Daoy (cell line): ENCODE measurements at places on chromosomes 4 and X.
A peak's percentile ranks its signal among the peaks of the same experiment; 100 is the strongest.

- no peak for DNase-seq
These were observed 455.0 kb downstream of the STIM2 start for GRCh38 chr4:27315625-27316024.

DNA sequence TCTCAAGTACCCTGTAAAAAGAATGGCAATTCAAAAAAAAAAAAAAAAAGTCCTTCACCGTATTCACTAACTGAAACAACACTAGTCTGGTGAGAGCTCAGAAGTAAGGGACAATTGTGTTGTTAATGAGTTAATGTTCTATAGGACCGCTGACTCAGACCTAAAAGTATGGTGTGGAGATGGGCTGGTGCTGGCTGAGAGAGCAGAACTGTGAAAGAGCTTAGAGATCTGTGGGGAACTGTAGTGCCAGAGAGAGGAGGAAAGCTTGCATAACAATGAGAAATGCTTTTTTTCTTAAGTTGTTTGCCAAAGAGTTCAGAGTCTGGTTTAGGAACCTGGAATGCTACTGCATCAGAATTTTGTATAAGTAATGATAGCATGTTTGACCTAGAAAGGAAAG is 65.1 kb downstream of the LHFPL1 start:
- no peak for DNase-seq

DNA sequence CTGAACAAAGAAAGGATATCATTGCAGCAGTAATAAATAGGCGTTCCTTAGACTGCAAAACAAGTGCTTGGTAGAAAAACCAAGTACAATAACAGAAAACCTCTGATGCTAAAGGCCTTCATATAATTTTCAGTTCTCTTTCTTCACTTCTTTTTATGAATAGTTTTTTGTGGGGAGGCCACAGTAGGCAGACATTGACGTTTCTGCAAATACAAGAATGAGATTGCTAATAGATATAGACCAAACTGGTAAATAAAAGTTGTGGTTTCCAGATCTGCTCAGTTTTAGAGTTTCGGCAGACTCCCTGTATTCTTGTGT is 57.0 kb upstream of the RAP1GDS1 start:
- DNase-seq, result no peak

- no peak for DNase-seq
These were observed 181.5 kb downstream of the ZIC3 start for GRCh38 chrX:137747244-137748043.

DNA sequence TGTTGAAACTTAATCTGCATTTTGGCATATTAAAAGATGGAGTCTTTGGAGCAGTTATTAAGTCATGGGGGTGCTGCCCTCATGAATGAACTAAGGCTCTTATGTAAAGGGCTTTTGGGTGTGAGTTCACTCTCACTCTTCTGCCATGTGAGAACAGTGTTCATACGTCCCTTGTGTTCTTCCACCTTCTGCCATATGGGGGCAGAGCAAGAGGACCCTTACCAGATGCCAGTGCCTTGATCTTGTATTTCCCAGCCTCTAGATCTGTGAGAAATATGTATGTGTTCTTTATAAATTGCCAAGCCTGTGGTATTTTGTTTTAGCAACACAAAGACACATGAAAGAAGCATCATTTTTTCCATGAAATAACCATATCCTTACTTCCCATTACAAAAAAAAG is 213.9 kb downstream of the SPOCK3 start:
- no peak for DNase-seq

DNA sequence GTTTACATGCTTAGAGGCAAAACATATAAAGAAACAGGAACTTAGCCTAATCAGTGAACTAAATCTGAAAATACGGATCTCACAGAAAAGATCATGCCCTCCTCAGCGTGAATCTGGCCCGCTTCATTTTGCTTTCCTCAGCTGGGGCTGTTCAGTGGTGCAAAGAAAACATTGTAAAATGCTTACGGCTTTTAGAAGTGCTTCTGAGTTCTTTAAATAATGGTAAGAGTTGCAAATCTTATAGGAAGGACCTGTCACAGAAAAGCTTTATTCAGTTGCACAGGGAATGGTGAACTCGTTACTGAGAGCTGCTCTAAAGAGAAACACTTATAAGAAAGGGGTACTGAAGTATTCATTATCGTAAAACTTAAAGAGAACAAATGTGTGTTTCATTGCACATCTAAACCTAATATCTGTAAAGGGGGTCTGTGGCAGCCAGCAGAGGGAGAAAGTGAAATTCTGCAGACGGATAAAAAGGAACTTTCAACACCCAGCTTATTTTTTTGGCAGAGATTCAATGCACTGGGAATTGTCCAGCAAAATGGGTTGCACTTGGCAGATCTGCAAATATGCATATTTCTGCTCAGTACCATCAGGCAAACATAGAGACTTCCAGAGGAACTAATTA is 139.2 kb upstream of the ANK2 start:
- DNase-seq, result no peak

DNA sequence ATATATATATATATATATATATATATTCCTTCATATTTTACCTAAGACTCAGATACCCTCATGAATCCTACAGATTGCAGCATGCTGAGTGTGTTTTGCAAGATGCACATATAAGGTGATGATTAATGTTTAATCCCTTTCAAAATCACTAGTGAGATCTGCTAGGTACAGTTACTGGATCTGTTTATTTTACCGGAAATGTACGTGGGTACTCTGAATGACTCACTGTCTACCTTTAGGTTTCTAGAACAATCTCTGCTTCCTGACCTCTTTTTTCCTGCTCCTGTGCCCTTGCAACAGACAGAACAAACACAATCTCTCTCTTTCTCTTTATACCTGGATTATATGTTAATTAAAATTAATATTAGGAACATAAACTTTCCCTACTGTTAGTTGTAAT is 379.6 kb downstream of the FAM133A start:
- no peak for DNase-seq

DNA sequence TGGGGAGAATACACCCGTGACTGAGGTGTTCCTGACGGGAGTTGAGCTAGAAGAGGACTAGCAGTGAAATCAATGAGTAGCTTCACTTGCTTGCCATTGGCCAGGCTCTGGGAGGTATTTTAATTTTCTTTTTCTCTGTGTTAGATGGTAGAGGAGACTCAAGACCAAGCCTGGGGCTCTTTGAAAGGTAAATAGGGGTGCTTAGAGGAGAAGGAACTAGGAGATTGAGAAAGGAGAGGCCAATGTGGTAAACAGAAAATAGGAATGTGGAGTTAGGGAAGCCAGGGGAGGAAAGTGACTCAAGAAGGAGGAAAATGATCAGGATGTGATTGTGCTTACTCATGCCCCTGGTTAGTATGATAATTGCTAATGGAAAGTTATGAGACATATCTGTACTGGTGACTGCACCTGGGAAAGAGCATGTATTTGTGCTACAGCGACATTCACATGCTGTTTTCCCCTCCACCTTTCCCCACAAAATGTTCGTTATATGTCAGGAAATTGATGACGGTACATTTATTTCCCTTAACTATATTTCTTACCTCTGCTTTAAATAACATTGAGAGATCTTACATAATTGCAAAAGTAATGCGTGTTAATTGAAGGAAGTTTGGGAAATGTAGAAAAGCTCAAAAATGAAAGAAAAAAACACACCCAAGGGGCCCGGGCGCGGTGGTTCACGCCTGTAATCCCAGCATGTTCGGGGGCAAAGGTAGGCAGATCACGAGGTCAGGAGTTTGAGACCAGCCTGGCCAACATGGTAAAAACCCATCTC is 16.9 kb upstream of the LRBA start:
- DNase-seq, result peak; percentile 59

DNA sequence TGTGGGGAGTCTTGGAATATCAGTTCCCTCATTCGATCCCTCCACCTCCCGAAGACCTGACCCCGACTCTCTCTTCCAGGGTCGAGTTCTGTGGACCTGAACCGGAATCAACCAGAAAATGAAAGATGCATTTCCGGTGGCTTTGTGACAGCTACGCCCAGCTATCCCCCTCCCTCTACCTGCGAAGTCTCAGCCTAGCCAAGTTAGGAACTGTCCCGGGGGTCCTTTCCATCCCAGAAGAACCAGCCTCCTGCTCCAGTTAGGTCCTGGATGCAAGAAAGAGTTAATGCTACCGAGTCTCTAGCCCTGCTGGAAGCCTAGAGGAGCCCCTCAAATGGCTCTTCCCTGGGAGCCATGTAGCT is 13.4 kb upstream of the ETDC start:
- no peak for DNase-seq

DNA sequence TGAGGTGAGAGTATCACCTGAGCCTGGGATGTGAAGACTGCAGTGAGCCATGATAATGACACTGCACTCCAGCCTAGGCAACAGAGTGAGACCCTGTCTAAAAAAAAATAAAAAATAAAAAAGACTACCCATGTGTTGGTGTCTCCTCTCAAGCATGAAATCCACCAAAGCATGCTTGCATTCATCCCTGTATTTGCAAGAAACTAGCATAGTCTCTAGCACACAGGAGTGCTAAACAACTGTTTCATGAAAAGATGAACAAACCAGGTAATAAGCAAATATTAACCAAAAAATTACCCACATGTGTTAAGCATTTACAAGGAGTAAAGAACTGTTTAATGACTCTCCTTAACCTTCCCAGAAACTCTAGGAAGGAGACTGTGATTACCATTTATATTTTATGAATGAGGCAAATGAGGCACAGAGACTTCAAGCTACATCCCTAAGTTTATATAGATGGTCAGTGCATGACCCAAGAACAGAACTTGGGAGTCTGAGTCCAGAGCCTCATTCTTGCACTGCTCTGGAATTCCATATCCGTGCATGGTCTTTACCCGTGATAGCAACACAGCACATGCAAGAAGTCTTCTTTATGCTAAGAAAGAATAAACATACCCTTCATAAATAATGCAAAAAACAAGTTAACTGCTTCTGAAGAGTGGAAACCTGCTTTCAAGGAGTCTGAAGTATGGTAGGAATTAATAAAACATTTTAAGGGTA is 186.1 kb upstream of the STS start:
- no peak for DNase-seq

GRCh38 chr4:177408023-177408422 is 34.2 kb downstream of the AGA start:
- DNase-seq, result no peak

DNA sequence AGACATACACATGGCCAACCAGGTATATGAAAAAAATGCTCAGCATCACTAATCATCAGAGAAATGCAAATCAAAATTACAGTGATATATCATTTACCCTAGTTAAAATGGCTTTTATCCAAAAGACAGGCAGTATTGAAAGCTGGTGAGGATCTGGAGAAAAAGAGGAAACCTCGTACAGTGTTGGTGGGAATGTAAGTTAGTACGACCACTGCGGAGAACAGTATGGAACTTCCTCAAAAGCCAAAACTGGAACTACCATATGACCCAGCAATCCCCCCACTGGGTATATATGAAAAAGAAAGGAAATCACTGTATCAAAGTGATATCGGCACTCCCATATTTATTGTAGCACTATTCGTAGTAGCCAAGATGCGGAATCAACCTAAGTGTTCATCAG is 23.4 kb downstream of the ABHD18 start:
- DNase-seq, result no peak

DNA sequence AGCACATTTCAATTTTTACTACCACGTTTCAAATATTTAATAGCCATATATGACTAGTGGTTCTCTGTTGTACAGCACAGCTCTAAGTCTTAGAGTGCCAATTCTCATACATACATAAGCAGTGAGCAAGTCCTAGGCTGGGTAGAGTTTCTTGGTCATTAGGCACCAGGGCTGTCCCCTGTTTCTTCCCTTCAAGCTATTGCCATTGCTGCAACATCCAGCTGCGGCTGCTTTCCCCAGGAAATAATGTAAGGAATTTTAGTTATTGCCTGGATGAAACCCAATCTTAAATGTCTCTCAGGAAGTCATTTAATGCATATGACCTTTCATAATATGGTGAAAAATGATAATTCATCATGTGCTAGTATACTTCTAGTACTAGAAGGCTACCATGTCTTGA is 74.1 kb upstream of the PPP3CA start:
- DNase-seq, result no peak

DNA sequence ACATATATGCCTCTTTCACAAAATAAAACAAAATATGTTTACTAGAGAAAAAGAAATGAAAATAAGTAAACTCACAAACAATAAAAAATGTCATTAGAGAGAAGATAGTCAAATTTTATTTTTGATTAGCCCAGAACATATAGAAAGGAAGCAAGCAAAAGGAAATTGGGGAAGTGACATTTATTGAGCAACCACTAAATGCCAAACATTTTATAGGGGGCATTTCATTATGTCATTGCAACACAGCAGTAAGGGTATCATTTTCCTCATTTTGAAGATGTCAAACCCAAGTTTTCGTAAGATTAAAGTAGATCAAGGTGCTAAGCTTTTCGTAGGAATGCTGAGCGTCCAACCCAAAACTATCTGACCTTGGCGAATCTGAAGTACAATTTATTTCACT is 1331.5 kb upstream of the PABPC4L start:
- no peak for DNase-seq

GRCh38 chrX:47623540-47624027 is 3.9 kb upstream of the SYN1 start:
- DNase-seq, result peak; percentile 71

DNA sequence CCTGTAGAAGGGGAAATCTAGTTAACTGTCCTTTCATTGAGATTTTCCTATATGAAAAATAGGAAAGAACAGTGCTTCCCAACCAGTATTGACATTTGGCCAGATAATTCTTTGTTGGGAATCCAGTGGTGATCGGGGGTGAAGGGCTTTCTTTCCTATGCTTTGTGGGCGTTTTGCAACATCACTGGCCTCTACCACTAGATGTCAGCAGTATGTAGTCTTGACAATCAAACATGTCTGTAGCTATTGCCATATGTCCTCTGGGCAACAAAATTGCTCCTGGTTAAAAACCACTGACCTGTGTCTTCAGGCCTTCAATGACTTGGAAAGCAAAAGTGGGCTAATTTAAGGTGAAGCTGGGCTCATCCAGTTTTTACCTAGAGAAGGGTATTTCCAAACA is 658.5 kb downstream of the DACH2 start:
- DNase-seq, result no peak

DNA sequence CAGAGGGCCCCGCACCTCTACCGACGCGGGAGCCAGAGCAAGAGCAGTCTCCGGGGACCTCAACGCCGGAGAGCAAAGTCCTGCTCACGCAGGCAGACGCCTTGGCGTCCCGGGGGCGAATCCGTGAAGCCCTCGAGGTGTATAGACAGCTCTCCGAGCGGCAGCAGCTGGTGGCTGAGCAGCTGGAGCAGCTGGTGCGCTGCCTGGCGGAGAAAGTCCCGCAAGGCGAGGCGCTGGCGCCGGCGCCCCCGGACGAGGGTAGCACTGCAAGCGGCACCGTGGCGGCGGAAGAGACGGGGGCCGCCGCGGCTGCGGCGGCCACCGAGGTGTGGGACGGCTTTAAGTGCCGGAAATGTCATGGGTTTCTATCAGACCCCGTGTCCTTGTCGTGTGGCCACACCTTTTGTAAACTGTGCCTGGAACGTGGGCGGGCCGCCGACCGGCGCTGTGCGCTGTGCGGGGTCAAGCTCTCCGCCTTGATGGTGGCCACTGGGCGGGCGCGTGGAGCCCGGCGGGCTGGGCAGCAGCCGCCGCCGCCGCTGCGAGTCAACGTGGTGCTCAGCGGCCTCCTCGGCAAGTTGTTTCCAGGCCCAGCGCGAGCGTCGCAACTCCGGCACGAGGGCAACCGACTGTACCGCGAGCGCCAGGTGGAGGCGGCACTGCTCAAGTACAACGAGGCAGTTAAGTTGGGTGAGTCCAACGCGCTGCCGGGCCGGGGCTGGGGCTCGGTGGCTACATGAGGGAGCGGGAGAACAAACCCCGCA is 672 bp downstream of the LONRF3 start:
- DNase-seq, result peak; percentile 53

- no peak for DNase-seq
These were observed 42.0 kb upstream of the IL13RA1 start for GRCh38 chrX:118685393-118685792.

- no peak for DNase-seq
These were observed 45.1 kb downstream of the RPS3A start for GRCh38 chr4:151144329-151145072.

GRCh38 chr4:107351196-107351595 is 315.1 kb upstream of the DKK2 start:
- no peak for DNase-seq
